Lung (tissue), 17 donors: ENCODE measurements at places on chromosomes 3 and 15. TPM values are rescaled to one million over a fixed set of nuclear protein-coding genes. Genes with fewer than 3 reads are reported as not detected.

LSAMP gene
- 16.8 TPM for total RNA-seq

CD86 gene
- 11.0 TPM for total RNA-seq

HYAL2 gene
- total RNA-seq: 218 TPM

GOLGA8T gene
- total RNA-seq: not detected

- no peak for DNase-seq
Observed at GRCh38 chr3:144332868-144333267, 361.2 kb downstream of the DIPK2A start.

DNA sequence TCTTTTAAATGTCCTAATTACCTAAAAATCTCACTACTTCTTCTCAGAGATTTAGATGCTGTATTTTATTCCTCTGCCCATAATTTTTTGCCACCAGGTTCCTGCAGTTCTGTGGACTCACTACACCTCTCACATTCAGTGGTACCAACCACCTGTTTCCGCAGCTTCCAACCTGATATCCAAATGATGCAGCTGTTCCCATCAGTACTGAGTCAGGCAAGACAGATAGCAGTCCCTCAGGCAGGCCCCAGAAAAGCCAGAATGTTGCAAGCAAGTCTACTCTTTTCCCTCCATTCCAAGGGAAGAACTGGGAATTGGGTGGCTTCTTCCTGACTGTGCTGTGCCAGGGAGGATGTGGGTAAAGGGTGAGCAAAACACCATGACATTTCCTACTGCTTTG lies 39.0 kb downstream of the MNS1 start:
- DNase-seq: no peak

DNA sequence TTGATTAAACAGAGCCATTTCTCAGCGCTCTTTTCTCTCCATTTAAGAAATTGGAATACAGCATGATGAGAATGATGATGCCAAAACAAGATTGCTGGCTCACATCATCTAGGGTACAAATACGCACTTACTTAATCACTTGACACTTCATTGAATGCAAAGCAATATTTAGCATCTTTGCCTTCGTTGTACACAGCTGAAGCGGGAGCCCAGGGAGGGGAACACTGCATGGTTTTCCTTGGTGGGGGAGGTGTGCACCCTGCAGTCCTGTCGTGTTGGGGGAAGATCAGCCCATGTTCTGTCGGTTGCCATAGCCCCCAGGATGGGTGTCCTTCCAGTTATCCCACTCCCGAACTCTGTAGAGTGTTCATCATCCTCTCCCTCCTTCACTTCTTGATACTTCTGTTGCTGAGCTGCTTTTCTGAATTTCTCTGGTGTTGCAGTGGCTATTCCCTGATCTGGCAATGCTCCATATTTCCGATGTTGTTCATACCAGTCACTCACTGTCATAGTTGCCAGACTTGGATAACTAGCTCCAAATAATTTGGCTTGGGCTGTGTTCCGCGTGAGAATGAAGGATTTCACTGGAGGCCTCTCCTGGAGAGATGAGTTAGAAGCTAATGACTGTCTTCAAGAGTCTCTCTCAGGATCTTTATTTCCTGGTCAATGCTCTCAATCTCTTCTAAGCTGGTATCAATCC lies 50.1 kb upstream of the DYNC1LI1 start:
- DNase-seq: peak; percentile 95

DNA sequence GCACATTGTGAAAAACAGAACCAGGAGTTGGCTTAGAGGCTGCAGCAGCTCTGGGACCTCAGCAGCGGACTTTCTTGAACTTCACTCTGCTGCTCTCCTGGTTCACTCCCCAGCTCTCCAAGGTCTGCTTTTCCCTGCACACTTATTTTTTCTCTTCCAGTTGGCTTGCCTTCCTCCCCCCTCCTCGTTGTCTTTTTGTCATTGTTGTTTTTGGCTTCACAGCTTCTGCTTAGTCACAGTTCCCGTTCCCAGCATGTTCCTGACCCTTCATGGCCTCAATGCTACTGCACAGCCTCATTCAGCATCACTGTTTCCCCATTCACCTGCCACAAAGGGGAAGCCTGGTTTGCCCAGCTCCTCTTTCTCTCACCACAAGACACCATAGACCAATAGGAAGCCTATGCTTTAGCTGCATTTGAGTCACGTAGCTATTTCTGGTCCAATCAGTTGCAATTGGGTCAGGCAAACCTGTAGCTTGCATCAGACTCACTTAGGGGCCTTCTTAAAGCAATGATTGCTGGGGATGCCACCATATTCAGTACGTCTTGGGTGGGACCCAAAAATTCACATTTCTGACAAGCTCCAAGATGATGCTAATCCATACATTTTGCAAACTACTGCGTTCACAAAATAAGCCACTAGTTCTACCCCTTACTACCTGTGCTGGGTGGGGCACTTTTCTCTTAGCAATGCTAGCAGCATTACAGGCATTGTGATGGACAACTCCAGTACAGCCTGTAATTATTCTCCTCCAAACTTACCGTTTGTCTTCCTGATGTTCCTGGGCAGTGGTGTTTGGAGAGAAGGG lies 7.8 kb upstream of the SUMF1 start:
- peak; percentile 19 for DNase-seq

DNA sequence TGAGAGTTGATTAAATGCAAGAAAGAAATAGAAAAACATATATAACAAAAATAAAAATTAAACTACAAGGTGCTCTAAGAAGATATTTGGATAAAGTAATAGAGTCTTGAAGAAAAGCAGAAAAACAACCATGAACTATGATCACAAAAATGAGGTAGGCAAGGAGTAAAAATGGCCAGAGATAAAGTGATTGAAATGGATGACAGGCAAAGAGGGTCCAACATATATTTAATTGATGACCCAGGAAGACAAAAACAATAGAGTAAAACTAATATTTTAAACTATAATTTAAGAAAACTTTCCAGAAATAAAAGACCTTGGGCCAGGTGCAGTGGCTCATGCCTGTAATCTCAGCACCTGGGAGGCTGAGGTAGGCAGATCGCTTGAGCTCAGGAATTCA lies 22.1 kb upstream of the WDR49 start:
- DNase-seq: peak; percentile 14

DNA sequence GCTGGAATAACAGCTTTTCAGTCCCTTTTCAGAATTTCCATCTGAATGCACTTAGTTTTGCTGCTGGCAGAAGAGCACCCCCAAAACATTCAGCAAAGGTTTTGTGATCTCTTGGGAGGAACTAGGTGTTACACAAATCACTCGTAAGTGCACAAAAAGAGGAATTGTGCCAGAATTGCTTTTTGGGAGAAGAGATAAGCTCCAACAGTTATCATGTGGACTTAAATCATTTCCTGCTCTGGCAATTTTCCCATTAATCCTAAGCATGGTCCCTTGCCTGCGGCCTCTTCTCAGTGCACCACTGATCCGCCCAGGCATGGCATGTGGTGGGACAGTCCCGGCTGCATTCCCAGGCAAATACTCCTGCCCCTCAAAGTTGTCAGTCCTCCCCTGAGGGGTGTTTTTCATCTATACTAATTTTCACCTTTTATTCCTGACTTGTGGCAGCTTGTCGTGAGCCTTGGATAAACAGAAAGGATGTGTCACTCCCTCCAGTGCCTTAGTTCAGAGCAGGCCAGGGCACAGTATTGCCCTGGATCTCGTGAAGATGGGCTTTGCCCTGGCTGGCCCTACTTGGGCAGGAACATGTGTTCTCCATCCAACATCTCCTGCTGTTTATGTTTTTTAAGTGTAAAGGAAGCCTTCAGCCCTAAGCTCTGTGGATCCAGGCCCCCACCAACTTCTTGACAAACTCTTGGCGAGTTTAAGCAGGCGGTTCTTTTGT lies 44.6 kb upstream of the VILL start:
- peak; percentile 95 for DNase-seq

DNA sequence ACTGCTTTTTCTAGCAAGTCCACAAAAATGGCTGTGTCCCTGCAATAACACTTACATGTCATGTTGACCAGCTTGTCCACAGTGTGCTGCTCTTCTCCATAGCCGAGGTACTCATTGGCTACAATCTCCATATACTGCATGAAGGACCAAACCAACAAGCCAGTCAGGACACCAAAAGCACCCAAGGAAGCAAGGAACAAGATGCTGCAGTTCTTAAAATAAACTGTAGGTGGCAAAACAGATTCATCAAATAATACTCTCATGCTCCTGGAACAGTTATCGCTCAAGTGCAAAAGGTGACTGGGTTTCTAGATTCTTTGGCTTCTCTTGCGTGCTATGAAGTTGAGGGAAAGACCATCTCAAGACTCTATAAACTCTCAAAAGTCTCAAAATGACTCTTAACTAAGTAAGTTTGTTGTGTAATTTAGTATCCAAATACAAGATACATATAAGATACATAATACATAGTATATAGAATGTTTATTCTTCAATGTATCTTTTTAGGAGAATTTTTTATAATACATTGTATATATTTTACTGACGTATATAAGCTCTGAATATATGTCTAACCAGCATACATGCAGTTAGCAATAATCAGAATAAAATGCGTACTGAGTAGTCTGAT lies 57.0 kb downstream of the NEK10 start:
- peak; percentile 77 for DNase-seq
